Umbilical cord (tissue), 2 donors: ENCODE measurements at places on chromosomes 1 and 21. TPM values are rescaled to one million over a fixed set of nuclear protein-coding genes. Genes with fewer than 3 reads are reported as not detected.

DNA sequence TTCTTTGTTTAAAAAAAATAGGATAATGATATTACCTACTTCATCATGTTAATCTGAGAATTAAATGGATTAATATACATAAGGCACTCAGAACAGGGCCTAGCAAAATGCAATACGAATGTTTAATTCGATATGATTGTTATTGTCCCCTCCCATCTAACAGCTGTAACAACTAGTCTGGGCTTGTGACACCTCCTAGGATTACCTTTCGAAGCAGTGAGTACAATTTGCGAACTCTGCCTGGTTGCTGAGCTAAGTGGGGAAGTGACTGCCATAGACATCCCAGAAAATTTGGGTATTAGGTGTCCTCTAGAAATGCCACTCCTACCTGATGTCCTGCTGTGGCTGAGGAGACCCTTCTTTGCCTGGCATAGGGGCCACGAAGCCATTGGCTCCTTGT is 3.0 kb downstream of the RASSF5 start:
- DNase-seq: no peak

The SLC16A4 gene
- total RNA-seq: 14.4 TPM

The NCF2 gene
- 32.0 TPM for total RNA-seq

GRCh38 chr1:160560045-160560705 is 19.1 kb downstream of the CD84 start:
- no peak for DNase-seq
